ENCODE measurements at places on chromosomes 1 and 21.
A peak's percentile ranks its signal among the peaks of the same experiment; 100 is the strongest.

GRCh38 chr1:1244192-1244811 is 2.2 kb downstream of the C1QTNF12 start:
- DNase-seq, result no peak

GRCh38 chr1:111729271-111729921 is 9.8 kb downstream of the INKA2 start:
- DNase-seq, result no peak

GRCh38 chr1:104064399-104064798 is 314.7 kb downstream of the AMY1C start:
- DNase-seq, result no peak

- no peak for DNase-seq
Measured at GRCh38 chr1:39021426-39021825, 4.7 kb upstream of the NDUFS5 start.

GRCh38 chr1:15132965-15133364 is 20.6 kb upstream of the TMEM51 start:
- DNase-seq, result no peak

DNA sequence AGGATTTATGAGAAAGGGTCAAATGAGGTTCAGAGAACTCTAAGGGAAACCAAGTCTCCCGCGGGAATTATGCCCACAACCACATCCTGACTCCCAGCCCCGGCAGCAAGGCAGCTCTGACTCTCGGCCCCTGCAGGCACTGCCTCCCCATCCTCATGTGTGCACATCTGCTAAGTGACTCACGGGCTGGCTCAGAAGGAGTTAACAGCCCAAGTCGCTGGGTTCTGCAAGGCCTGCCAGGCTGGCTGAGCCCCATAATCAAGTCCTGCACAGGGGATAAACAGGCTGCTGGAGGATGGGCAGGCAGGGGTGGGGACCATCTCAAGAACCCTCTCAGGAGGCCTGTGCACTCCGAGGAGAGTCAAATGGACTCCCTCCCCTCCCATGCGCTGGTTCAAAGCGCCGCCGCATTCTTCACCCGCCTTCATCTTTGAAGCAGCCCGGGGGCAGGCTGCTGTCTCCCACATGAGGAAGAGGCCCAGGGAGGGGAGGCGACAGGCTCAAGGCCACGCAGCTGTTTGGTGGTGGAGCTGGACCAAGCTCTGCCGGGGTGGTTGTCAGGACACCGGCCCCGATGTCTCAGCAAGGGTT is 344.3 kb downstream of the MATN1 start:
- peak; percentile 43 for DNase-seq

GRCh38 chr1:230832476-230832875 is 35.8 kb downstream of the C1orf198 start:
- peak; percentile 12 for DNase-seq

DNA sequence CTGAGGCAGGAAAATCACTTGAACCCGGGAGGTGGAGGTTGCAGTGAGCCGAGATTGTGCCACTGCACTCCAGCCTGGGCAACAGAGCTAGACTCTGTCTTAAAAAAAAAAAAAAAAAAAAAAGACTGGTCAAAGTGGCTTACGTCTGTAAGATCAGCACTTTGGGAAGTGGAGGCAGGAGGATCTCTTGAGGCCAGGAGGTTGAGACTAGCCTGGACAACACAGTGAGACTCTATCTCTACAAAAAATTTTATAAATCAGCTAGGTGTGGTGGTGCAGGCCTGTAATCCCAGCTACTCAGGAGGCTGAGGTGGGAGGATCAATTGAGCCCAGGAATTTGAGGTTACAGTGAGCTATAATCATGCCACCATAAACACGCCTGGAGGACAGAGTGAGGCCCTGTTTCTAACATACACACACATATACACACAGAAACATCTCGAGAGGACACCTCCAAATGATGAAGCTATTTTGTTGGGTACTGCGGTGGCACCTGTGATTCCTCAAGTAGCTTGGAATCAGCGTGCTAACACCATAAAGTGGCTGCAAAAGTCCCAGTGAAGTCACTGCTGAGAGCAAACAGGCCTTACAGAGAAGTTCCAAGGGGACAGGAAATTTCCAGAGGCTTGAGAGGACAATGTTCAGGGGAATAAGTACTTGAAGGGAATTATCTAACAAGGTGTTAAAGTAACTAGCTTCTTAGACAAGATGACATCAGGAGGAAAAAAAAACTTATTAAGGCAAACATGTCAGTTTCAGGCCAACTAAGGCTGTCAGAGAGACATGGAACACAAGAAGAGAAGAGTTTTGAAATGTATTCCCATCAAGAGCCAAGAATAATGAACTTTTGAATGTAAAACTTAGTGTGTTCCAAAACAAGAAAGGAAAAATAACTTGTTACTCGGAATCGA is 1.3 kb downstream of the NADK start:
- peak; percentile 40 for DNase-seq

DNA sequence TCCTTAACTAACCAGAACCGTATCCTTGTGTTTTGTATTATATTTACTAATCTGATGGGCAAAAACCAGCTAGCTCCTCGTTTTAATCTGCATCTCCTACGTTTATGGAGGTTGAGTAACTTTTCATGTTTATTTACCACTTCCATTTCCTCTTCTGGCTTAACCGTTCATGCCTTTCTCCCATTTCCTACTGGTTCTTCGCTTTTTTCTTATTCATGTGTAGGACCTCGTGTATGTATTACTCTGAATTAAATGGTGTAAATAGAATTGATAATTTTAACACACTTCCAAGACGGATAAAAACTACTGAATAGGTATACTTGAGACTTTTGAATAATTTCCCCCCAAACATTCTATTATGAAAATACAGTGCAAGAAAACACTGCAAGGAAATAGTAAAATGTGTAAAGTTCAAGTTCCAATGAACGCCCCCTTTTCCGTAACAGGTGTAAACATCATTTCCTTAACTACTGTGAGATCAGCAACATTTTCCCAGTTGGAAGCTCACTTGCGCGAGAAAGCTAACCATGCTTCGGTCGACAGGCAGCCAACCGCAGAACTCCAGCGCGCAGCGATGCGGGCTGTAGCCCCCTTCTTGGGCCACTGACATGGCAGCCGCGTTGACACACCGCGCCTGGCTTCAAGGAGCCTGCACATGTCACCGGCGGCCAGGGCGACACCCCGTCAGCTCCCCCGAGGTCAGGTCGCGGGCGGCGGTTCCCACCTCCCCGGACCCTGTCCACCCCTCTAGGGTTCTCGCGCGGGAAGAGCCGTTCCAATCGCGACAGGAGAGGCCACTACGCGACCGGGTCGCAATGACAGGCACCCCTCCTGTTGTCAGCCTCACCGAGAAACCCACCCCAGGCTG is 816 bp downstream of the EDEM3 start:
- peak; percentile 39 for DNase-seq

DNA sequence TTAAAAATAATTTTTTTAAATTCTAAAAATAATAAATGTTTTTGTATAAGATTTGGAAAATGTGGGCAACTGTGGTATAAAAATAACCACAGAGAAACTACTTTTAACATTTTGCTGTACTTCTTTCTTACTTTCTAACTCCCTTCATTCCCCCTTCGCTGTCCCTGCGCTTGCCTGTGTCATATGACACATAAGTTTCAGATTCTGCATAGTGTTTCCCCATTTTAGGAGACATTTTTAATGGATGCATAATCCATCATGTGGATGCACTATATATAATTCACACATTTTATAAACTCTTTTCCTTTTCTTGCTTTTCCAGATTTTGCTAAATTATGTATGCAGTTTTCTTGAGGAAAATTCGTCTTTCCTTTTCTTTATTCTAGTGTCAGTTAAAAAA is 16.3 kb downstream of the ATG4C start:
- no peak for DNase-seq

- peak; percentile 37 for DNase-seq
Measured at GRCh38 chr1:21289700-21290545, at the start of gene ECE1. Gene ECE1 (minus strand): TSS chr1:21290463. CDS start chr1:21290414, 49 bp downstream.

DNA sequence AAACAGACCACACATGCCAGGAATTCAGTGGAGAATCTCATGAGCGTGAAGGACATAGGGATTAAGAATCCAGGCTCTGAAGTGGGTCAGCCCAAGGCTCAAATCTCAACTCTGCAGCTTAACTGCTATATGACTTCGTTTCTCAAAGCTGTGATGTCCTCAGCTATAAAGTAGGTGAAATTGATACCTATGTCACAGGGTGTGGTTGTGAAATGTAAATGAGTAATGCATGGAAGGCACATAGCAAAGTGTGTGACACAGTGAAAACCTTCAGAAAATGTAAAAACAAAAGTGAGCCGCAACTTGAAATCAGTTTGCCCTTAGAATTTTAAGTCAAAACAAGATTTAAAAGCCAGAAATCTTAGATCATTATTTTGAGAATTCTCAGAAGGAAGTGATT is 145.7 kb upstream of the PRMT6 start:
- DNase-seq, result no peak

GRCh38 chr1:15825800-15826199 is 18.4 kb upstream of the UQCRHL start:
- DNase-seq, result peak; percentile 21

DNA sequence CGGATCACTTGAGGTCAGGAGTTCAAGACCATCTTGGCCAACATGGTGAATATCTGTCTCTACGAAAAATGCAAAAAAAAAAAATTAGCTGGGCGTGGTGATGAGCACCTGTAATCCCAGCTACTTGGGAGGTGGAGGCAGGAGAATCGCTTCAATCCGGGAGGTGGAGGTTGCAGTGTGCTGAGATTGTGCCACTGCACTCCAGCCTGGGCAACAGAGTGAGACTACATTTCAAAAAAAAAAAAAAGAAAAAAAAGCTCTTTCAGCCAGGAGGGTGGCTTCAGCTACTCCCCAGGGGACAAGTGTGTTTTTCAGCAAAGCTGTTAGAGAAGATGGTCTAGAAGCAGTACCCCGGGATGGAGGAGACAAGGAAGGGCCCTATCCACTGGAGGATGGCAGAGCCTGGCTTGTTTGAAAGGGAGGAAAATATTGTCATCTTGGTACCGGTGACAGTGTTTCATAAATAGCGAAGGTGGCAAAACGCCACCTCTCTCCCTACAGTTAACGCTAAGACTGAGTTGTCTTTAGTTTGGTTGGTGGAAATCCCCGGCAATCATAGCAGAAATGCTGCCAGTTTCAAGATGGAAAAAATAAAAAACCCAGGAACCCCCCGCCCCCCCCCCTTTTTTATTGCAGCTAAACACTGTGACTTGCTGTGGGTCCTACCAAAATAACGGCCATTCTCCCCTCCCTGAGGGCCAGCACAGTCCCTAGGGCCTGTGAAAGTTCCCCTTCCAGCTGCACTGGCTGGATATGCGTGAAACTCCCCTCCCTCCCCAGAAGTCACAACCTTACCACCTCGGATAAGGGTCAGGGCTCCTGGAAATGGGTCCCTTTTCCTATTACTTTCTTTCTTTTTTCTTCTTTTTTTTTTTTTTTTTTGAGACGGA is 3.5 kb downstream of the PIK3CD start:
- DNase-seq, result no peak

GRCh38 chr1:206866062-206866461 is 639 bp downstream of the IL20 start:
- peak; percentile 79 for DNase-seq

- DNase-seq, result no peak
Measured at GRCh38 chr1:93801471-93801870, 77.5 kb downstream of the DNTTIP2 start.

DNA sequence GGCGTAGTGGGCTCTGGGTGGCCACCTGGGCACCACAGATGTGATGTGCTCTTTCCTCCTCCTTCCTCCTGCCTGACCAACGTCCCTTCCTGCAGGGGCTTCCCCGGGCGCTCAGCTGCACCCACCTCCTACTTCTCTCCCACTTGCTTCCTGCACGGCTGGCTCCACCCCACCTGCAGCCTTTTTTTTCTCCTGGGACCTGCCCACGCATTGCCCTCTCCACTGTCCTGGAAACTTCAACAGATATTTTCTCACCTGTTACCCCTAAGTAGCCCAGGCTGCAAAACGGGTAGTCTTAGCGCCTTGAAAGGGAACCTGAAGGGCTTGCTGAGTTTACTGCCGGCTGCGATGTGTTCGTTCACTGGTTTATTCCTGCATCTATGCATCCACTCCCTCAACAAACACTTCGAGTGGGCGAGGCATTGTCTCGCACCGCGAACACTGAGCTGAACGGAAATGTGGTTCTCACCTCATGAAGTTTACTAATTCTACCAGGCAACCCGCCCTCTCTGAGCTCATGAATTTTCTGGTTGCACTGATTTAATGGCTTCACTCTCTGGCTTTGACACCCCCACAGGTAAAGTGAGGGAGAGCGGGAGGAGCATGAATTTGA is 23.6 kb downstream of the ZBTB18 start:
- no peak for DNase-seq

GRCh38 chr1:172708452-172708851 is 49.5 kb downstream of the FASLG start:
- no peak for DNase-seq

DNA sequence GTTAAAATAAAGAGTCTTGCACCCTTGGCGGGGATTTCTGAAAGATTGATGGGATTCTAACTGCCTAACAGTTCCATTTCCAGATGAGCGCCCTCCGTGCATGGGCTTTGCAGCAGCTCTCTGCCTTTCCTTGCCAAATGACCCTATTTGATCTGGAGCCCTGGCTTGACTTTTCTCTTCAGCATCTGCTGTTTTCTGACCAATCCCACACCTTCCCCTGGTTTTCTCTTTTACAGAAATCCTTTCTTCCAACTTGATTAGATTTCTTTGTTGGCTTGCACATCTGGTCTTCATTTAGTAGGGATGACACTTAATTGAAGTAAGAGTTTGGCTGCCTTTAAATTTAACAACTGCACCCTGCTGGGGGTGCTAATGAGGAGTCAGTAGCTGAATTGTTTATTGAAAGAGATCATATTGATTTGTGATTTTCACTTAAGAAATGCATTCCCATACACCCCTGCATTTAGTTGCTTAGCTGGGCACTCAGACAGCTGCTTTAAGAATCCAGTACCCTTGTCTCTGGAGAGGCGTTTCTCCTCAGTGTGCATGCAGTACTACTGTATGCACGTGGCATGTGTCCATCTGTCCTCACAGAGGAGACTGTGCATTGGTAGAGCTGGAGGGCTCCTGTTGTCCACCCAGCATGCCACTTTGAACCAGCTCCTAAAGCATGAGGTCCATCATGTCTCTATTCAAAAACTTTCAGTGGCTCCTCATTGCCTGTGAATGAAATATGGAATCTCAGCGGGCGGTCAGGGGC is 99.7 kb downstream of the NOS1AP start:
- no peak for DNase-seq

GRCh38 chr1:237539055-237539454 is 351.7 kb downstream of the ZP4 start:
- DNase-seq, result no peak

- no peak for DNase-seq
Measured at GRCh38 chr1:6002714-6003501, 10.7 kb upstream of the NPHP4 start.

- peak; percentile 26 for DNase-seq
Measured at GRCh38 chr1:153984123-153984894, 1.8 kb downstream of the RAB13 start.

All from fibroblast of pulmonary artery (primary cell).